ENCODE measurements at places on chromosomes 2 and 18. TPM values are rescaled to one million over a fixed set of nuclear protein-coding genes. Genes with fewer than 3 reads are reported as not detected.

Gene GPBAR1
- total RNA-seq: not detected

Gene TUBA3E
- total RNA-seq: not detected

Gene POTEI
- not detected for total RNA-seq

Gene CLIP4
- 58.0 TPM for total RNA-seq

Gene MYO7B
- total RNA-seq: 1.3 TPM

Gene DCDC2C
- not detected for total RNA-seq

Gene RNU2-63P
- total RNA-seq: under 0.01 TPM

Gene ALKAL2
- not detected for total RNA-seq

Gene CDH7
- not detected for total RNA-seq

Gene SPATA3
- not detected for total RNA-seq

Gene LRRC30
- total RNA-seq: not detected

Gene EFR3B
- 37.9 TPM for total RNA-seq

Gene PROM2
- total RNA-seq: under 0.01 TPM

Gene UGT1A5
- total RNA-seq: not detected

Gene GBX2
- not detected for total RNA-seq

Gene SNRNP27
- total RNA-seq: 54.4 TPM

Gene CWC22
- 6.9 TPM for total RNA-seq

Gene ICA1L
- total RNA-seq: 2.8 TPM

Gene MC4R
- 0.36 TPM for total RNA-seq

Gene CCDC141
- total RNA-seq: not detected

Gene C2orf76
- total RNA-seq: 8.9 TPM

Gene GKN2
- total RNA-seq: not detected

Gene CNDP1
- not detected for total RNA-seq

Gene POTEJ
- not detected for total RNA-seq

Gene SATB2
- total RNA-seq: 1.5 TPM

Gene SLC5A6
- 35.8 TPM for total RNA-seq

Gene MFSD6
- total RNA-seq: 16.2 TPM

Gene TCF7L1
- total RNA-seq: 2.8 TPM

Gene TRAPPC8
- total RNA-seq: 64.0 TPM

Gene MAT2A
- 169 TPM for total RNA-seq

Gene LCT
- total RNA-seq: not detected

Gene STARD6
- not detected for total RNA-seq

Gene LINC00305
- not detected for total RNA-seq

Gene GPR35
- 0.36 TPM for total RNA-seq

Gene MTERF4
- 22.0 TPM for total RNA-seq

Gene NT5C1B
- not detected for total RNA-seq

Gene GRB14
- total RNA-seq: 1.4 TPM

Gene PPP1R1C
- 0.34 TPM for total RNA-seq

Gene KCNG2
- not detected for total RNA-seq

Gene DUSP2
- total RNA-seq: 1.7 TPM

Gene LYPD6
- 1.1 TPM for total RNA-seq

Gene IL37
- total RNA-seq: not detected

Gene ANKRD30B
- 3.1 TPM for total RNA-seq

Gene UGT1A3
- not detected for total RNA-seq

Gene GATA6
- under 0.01 TPM for total RNA-seq

Gene WDR12
- total RNA-seq: 98.4 TPM

Gene CLASP1
- 73.9 TPM for total RNA-seq

Gene UNC80
- total RNA-seq: 0.77 TPM

Gene NOP58
- 120 TPM for total RNA-seq

Gene TBR1
- total RNA-seq: 0.31 TPM

Gene MRPS5
- total RNA-seq: 57.9 TPM

Gene NMUR1
- total RNA-seq: not detected

Gene LIPG
- total RNA-seq: 0.67 TPM

Data from melanocyte of skin (primary cell).